ENCODE measurements at places on chromosomes 12 and 14.
A peak's percentile ranks its signal among the peaks of the same experiment; 100 is the strongest.

DNA sequence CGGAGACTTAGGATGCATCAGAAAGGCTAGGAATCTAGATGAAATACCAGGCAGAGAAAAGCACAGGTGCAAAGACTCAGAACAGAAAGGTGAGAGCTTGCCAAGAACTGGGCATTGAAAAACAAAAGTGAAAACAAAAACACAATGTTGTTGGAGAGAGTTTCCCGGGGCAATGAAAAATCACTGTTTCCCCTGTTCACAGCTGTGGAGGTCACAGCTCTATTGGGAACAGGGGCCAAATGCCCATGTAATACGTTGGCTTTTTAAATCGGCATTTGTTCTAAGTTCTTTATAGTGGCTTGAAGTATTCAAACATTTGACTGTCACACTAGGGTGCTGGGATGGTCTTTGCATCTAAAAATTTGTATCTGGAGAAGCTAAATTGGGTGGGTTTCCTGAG lies 108.3 kb downstream of the SLC15A4 start:
- no peak for DNase-seq

DNA sequence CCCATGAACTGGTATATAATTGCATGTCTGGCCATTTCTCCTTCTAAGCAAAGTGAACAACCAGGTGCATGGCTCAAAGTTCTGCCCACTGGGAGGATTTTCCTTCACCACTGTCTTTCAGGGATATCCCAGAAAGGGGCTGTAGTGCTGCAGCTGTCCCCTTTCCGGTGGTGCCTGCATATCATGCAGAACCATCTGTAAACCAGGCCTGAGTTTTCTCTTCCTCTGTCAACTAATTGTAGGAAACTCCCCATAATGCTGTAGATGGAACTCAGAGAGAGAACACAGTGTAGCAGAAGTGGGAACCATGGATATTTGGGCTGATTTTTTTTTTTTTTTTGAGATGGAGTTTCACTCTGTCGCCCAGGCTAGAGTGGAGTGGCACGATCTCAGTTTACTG lies 45.6 kb upstream of the CRY1 start:
- DNase-seq, result no peak

DNA sequence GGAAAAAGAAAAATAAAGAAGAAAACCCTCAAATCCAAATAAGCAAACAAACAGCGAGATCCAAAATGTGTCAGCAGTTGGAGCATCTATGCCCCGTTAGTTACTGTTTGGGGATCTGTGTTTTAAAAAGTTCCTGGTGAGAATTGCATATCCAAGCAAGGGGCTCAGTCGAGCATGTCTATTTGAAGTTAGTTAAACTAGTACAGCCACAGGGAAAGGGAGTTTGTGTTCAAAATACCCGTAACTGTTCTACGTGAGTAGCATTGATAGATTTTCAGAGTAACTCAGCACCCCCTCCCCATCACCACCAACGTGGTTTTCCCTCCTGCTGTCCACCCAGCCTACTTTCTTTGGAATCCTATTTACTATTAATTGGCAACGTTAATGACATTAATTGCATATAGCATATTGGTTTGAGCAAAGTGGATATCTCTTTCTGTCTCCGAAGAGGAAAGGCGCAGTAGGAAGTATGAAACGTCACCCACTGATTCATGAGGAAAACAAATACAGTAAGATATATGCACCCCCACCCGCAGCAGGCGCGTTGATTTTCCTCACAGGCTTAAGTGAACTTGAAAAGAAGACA lies 1.5 kb downstream of the NPAS3 start:
- DNase-seq, result no peak

- DNase-seq, result no peak
Measured at GRCh38 chr12:91926848-91927247, 218.8 kb downstream of the BTG1 start.

DNA sequence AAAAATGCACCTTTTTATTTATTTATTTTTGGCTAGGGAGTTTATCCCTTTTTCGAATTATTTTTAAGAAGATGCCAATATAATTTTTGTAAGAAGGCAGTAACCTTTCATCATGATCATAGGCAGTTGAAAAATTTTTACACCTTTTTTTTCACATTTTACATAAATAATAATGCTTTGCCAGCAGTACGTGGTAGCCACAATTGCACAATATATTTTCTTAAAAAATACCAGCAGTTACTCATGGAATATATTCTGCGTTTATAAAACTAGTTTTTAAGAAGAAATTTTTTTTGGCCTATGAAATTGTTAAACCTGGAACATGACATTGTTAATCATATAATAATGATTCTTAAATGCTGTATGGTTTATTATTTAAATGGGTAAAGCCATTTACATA lies 14.9 kb upstream of the SNAPC1 start:
- no peak for DNase-seq

GRCh38 chr14:25350021-25350420 lies 300.1 kb upstream of the STXBP6 start:
- DNase-seq, result no peak

- DNase-seq, result no peak
Measured at GRCh38 chr14:59707778-59708561, 131.4 kb upstream of the CCDC175 start.

- no peak for DNase-seq
Measured at GRCh38 chr12:65608319-65608916, 215.9 kb upstream of the HMGA2 start.

DNA sequence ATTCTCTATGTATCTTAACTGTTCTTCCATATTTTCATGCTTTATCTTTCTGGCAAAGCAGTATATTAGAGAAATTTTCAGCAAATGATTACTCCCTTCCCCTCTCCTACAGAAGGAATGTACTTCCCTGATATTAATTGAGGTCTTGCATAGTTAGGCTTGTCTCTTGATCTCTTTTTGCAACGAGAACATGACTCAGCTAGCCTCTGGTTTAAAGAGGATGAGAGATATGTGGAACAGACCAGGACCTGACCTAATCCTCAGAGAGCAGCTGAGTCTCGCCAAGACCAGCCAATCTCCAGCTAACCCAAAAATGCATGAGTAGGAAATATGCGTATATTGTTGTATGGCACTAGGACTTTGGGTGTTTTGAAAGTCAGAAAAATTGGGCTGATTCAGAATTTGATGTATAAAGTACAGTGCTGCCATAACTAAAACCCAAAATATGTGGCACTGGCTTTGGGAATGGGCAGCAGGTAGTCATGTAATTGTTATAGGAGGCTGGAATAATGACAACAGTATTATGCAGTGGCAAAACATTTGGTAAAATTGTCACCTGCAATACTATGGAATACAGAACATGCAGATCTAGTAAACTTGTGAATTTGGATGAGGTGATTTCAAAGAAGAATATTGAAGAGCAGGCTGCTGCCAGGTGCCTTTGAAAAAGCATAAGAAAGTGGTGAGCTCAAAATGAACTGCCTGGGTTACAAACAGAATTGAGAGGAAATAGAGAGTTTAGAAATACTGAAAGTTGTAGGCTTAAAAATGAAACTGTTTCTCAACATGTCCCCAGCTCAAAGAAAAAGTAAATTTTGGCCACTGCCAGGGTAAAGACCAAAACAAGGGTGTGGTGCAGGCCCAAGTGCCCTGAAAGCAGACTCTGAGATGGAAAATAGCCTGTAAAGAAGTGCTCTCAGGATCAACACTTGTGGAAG lies 9.3 kb upstream of the USP15 start:
- DNase-seq, result no peak

GRCh38 chr12:67452119-67452805 lies 183.1 kb downstream of the CAND1 start:
- no peak for DNase-seq

DNA sequence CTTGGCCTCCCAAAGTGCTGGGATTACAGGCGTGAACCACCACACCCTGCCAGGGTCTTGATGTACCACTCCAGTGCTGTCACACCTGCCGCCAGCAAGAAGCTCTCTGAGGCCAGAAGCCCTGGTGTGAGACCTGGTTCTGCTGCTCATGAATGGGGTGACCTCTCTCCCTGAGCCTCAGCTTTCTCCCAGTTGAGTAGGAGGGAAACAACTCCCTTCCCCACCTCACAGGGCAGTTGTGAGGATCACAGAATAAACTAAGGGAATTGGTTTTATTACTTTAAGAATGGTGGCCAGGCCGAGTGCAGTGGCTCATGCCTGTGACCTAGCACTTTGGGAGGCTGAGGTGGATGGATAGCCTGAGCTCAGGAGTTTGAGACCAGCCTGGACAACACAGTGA lies 5.8 kb upstream of the CD63 start:
- DNase-seq, result peak; percentile 47

GRCh38 chr14:28757786-28758185 lies 8.8 kb upstream of the FOXG1 start:
- no peak for DNase-seq

- no peak for DNase-seq
Measured at GRCh38 chr14:76782885-76783566, 21.8 kb downstream of the VASH1 start.

- DNase-seq, result no peak
Measured at GRCh38 chr12:7324176-7324575, 20.3 kb downstream of the ACSM4 start.

GRCh38 chr12:54420766-54421144 lies 1.7 kb upstream of the ITGA5 start:
- no peak for DNase-seq

DNA sequence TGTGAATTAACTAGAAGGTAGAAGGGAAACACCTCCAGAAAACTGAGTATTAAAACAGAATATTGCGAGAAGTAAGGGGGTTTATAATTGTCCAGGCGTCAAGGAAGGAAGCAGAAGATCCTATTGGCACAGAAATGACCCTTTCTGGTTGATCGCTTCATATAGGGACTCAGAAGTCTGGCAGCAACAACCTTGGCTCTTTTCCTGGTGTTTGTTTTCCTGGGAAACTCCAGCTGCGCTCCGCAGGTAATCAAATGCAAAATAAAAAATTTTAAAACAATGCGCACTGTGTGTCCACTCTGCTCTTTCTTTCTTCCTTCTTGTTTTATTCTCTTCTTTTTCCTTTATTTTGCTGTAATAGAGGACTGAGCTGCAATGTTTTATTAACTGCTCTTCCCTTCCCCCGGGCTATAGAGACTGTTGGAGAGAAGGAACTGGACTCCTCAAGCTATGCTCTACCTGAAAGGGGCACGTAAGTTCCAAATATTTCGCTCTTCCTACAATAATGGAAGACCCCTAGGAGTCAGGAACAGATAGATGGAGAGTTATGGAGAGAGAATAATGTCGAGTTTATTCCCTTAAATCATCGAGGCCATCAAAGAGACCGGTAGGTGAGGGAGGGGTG lies 737 bp downstream of the SPX start:
- no peak for DNase-seq

DNA sequence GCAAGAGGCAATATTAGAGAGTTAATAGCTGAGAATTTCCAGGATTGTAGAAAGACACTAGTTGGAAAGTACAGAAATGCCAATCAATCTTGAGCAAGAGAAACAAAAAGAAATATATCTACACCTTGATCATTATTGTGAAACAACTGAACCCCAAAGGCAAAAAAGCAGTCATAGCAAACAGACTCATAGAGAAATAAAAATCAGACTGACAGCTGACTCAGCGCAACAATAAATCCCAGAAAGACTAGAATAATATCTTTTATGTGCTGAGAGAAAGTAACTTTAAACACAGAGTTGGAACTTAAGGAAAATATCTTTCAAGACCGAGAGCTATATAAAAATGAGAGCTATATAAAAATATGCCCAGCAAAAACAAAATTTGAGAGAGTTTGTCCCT lies 52.9 kb downstream of the PTPRB start:
- DNase-seq, result no peak

DNA sequence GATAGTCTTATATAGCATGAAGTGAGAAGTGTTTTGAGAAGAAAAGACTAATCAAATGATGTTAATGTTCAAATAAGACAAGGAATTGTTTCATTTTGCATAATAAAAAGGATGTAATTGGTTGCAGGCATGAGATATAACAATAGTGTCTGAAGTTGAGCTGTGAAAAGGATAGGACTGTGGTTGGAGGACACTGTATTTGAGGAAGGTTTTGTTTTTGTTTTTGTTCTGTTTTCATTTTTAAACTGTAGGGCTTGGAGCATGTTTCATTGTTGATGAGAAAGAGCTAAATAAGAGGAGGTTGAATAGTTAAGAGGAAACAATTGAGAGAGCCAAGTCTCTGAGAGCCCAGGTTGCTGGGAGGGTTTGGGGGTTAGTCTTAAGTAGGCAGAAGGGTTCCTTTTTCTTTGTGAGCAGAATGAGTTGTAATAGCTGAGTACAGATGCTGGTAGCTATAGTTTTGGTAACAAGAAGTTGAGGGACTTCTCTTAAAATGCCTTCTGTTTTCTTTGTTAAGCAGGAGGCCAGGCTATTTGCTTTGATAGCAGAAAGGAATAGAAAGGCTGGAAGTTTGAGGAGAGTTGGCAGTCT lies 58.4 kb downstream of the CCDC91 start:
- DNase-seq, result no peak

DNA sequence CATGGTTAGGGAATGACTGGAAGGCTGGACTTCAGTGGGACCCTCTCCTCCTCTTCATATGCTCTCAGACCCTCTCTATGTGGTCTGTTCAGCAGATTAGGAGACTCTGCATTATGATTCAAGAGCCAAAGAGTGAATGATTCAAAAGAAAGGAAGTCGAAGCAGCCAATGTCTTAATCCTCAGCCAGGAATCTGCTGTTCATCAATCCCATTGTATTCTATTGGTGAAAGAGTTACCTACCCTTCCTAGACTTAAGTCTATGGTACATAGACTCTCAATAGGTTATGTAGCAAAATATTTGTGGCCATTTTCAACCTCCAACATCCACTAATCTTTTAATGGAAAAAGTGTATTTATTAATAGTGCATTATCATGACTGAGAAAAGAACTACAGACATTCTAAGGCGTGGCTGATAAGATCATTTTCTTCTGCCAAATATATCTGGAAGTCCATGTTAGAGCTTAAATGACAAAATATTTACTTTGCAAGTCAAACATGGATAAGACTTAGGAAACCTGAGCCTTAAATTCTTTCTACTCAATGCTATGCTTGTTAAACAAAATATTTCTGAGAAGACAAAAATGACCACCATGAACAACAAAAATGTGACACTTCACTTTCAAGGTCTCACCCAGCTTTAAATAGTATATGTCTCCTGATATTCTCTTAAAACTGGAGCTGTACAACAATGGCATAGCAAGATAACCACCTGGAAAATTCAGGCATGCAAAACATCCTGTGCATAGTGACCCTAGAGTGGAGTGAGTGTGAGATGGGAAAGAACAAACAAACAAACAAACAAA lies 1100.6 kb downstream of the GALC start:
- DNase-seq, result no peak

DNA sequence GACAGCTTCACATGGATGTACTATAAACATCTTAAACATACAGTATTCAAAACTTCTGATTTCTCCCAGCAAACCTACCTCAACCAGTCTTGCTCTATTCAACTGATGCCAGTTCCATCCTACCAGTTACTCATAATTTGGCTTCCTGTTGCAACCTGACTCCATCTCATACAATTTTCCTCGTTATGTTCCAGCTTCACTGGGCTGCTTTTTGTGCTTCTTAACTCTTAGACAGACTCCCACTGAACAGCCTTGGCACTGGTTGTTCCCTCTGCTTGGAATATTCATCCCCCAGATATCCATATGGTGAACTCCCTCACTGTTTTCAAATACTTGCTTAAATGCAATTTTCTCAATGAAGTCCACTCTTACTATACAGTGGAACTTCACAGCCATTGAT lies 249.2 kb downstream of the AEBP2 start:
- DNase-seq, result no peak
